Left lung (tissue), 14 donors: ENCODE measurements at places on chromosomes 13 and 19. TPM values are rescaled to one million over a fixed set of nuclear protein-coding genes. Genes with fewer than 3 reads are reported as not detected.

- no peak for DNase-seq
Measured at GRCh38 chr19:41694831-41695635, 7.0 kb upstream of the CEACAM7 start.

The DAND5 gene
- 0.13 TPM for total RNA-seq

GRCh38 chr13:62847520-62847919 is 1431.9 kb upstream of the PCDH20 start:
- DNase-seq = no peak

DNA sequence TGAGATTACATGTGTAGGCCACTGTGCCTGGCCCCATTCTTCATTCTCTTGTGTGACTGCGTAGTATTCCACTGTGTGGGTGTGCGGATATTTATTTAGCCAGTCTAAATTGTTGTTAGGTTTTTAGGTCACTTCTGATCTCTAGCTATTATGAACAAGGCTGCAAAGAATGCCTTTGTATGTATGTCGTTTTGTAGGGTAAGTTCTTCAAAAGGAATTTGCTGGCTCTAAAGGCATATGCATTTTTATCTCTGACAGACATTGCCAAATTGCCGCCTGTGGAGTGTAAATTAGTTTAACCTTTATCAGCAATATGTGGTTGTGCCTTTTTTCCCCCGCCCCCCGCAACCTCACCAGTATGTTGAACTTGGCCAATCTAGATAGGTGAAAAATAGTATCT is 30.3 kb upstream of the EHD2 start:
- no peak for DNase-seq

DNA sequence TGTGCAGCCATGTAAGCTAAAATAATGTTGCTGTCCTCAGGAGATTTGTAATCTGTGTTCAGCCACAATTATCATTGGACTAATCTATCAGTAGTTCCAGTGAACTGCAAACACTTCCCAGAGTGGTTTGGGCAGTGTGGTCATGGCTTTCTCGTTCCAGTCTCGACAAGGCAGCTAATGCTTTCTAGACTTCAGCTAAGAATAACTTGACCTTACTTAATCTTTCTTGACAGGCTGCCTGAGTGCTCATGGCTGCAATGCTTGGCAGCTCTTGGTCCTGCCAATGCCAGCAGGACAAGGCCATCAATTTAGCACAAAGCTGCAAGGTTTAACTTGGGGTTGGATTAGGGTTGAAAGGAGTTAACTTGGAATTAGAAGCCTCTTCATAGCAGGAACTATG is 32.8 kb downstream of the ATP12A start:
- no peak for DNase-seq

GRCh38 chr13:32629313-32629712 is 43.1 kb downstream of the PDS5B start:
- DNase-seq = no peak

DNA sequence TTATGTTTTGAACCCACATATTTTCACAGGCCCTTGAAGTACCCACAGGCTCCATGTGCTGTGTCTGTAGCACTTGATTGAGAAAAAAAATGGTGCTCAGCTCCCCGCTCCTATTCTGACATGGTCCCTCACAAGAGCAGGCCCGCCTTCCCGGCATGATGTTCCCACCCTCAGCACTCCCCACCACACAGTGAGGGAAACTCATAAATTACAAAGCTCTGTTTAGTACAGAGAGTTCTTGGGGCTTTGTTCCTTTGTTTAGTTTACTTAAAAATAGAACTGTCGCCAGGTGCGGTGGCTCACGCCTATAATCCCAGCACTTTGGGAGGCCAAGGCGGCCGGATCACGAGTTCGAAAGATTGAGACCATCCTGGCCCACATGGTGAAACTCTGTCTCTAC is 25.9 kb upstream of the ABCC4 start:
- no peak for DNase-seq

The GRK1 gene
- not detected for total RNA-seq

- no peak for DNase-seq
Measured at GRCh38 chr19:6164906-6165531, 29.6 kb downstream of the ACSBG2 start.
